Colonic mucosa (tissue), 4 donors: ENCODE measurements at places on chromosomes 3 and 15. TPM values are rescaled to one million over a fixed set of nuclear protein-coding genes. Genes with fewer than 3 reads are reported as not detected.

DNA sequence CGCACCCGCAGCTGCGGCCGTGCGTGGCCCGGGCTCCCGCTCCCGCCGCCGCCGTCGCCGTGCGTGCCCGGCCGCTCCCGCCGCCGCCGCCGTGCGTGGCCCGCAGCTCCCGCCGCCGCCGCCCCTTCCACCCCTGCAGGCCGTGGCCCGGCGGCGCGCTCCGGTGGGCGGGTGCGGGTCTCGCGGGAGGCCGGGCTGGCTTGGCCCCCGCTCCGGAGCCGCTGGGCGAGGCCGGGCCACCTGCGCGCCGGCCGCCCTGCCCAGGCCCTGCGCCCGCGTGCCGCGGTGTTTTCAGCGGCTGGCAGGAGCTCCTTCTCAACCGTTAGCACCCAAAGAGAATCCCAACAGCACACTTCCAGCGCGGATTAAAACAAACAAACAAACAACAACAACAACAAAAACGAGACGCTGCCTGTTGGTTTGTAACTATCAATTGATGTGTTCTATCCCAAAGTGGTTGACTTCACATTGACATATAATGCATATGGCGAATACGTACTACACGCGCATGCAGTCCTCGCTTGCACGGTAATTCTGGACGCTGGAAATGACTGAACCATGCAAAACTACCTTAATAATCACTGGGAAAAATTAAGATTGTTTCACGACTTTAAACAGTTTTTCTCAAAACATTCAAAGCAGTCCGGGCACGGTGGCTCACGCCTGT is 113.7 kb upstream of the GOLGA8J start:
- H3K27me3 ChIP-seq, result peaks cover 16% of the 10 kb centered on the region
- H3K4me3 ChIP-seq, result no peak overlapping the region
- H3K36me3 ChIP-seq, result no peaks in the 10 kb centered on the region
- no peaks in the 10 kb centered on the region for H3K4me1 ChIP-seq
- DNase-seq, result no peak

DNA sequence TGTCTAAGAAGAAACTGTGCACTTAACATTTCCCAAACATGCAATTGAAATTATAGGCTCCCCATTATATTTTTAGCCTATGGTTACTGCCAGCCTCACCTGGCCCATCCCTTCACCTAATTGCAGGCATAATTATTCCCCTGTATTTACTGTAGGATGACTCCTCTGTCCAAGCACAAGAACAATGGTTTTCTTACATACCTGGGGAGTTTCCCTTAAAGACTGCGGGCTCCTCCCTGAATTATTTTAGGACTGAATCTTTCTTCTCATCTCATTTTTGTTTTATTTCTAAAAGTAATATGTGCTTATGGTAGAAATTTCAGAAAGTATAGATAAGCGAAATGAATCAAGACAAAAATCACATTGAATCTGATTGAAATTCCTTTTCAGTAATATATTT is 11.4 kb downstream of the TM4SF1 start:
- no peak overlapping the region for H3K4me3 ChIP-seq
- peaks cover 3% of the 10 kb centered on the region for H3K4me1 ChIP-seq
- H3K36me3 ChIP-seq, result no peaks in the 10 kb centered on the region
- H3K27me3 ChIP-seq, result no peaks in the 10 kb centered on the region
- DNase-seq, result no peak
- H3K27ac ChIP-seq, result no peak overlapping the region

DNA sequence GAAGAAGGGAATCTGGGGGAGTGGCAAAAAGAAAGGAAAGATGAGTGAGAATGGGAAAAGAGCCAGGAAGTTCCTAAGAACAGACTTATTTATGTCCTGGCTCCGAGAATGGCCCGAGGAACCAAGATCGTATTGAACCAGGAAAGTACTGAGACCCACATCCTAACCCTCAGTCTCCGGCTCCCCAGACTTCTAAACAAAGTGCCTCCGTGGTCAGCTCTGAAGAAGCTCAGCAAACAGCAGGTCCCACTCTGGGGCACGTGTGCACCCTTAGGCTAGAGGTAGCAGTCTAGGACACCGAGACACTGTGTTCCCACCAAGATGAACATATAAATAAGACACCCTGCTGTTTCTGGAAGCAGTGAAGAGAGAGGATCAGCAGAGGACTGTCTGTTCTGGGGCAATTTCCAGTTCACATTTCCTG is 307.4 kb downstream of the NTRK3 start:
- no peaks in the 10 kb centered on the region for H3K27me3 ChIP-seq
- H3K27ac ChIP-seq, result no peak overlapping the region
- H3K4me1 ChIP-seq, result no peaks in the 10 kb centered on the region
- DNase-seq, result no peak
- no peaks in the 10 kb centered on the region for H3K36me3 ChIP-seq
- no peak overlapping the region for H3K4me3 ChIP-seq

DNA sequence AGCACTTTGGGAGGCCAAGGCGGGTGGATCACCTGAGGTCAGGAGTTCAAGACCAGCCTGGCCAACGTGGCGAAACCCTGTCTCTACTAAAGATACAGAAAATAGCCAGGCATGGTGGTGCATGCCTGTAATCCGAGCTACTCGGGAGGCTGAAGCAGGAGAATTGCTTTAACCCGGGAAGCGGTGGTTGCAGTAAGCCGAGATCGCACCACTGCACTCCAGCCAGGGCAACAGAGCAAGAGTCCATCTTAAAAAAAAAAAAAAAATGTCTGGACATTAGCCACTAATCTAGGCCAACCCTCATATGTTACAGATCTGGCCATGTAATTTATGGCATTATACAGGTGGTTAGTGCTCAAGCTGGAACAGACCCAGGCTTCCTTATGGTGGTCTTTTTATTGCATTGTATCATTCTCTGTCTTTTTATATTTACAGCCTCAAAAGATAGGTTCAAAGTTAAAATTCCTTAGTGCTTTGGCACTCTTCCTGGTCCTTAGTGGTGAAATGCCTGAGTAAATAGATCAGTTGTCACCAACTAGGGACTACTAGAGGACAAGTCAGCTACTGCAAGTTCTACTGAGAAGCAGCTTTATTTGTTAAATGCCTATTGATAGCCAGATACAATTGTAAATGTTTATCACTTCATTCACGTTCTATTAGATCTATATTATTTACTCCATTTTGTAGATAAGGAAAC is 16.0 kb downstream of the STARD9 start:
- H3K4me1 ChIP-seq, result peaks cover 6% of the 10 kb centered on the region
- no peaks in the 10 kb centered on the region for H3K27me3 ChIP-seq
- peak overlapping the region; percentile 17 for H3K27ac ChIP-seq
- no peaks in the 10 kb centered on the region for H3K36me3 ChIP-seq

- no peaks in the 10 kb centered on the region for H3K36me3 ChIP-seq
- no peak overlapping the region for H3K4me3 ChIP-seq
Measured at GRCh38 chr15:93420050-93420452, 331.0 kb upstream of the RGMA start.

DNA sequence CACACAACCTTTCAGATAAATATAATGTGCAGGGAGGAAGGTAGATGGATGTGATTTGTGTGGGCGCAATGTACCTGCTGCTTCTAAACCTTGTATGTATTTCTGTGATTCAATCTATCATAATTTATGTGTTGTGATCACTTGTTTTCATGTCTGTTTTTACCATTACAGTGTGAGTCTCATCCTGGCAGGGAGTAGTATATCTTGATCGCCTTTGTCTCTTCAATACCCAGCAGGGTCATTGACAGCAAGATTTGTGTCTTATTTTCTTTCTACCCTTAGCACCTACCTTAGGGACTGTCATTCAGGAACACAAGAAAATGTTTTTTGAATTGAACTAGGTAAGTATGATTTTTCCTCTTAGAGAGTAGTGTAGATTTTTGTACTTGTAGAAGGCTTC is 83.7 kb upstream of the SELENOK start:
- H3K4me1 ChIP-seq, result no peaks in the 10 kb centered on the region
- no peaks in the 10 kb centered on the region for H3K36me3 ChIP-seq
- H3K27me3 ChIP-seq, result no peaks in the 10 kb centered on the region

DNA sequence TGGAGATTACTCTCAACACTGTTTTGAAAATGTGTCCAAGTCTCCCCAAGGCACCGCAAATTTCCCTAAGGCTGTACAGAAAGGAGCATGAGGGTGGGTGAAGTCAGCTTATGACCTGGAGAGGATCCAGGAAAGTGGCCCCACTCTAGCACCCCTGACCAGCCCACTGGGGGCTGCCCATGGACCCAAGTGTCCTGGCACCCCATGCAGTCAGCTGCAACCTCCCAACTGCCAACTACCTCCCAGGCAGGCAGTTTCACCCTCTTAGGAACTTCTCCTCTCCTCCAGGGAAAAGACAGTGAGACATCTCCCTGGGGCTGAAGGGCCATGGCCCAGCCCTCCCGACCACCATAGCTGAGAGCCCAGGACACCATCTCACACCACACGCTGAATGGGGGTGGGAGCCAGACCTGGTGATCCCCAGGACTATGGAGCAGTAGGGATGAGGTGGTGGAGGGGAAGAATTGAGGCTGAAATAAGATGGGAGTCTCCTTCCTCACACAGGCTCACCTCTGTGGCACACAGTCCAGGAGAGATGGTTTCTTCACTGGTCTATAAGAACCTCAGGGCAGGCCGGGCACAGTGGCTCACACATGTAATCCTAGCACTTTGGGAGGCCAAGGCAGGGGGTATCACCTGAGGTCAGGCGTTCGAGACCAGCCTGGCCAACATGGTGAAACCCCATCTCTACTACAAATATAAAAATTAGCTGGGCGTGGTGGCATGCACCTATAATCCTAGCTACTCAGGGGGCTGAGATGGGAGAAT is 104.4 kb downstream of the DAPK2 start:
- H3K27me3 ChIP-seq, result no peaks in the 10 kb centered on the region
- H3K36me3 ChIP-seq, result no peaks in the 10 kb centered on the region
- H3K4me3 ChIP-seq, result no peak overlapping the region
- H3K4me1 ChIP-seq, result no peaks in the 10 kb centered on the region
- peak; percentile 13 for DNase-seq

GRCh38 chr15:68062214-68062613 is 8.1 kb downstream of the PIAS1 start:
- H3K4me1 ChIP-seq, result no peaks in the 10 kb centered on the region
- no peaks in the 10 kb centered on the region for H3K36me3 ChIP-seq
- no peaks in the 10 kb centered on the region for H3K27me3 ChIP-seq
- H3K27ac ChIP-seq, result no peak overlapping the region
- no peak for DNase-seq
- no peak overlapping the region for H3K4me3 ChIP-seq

DNA sequence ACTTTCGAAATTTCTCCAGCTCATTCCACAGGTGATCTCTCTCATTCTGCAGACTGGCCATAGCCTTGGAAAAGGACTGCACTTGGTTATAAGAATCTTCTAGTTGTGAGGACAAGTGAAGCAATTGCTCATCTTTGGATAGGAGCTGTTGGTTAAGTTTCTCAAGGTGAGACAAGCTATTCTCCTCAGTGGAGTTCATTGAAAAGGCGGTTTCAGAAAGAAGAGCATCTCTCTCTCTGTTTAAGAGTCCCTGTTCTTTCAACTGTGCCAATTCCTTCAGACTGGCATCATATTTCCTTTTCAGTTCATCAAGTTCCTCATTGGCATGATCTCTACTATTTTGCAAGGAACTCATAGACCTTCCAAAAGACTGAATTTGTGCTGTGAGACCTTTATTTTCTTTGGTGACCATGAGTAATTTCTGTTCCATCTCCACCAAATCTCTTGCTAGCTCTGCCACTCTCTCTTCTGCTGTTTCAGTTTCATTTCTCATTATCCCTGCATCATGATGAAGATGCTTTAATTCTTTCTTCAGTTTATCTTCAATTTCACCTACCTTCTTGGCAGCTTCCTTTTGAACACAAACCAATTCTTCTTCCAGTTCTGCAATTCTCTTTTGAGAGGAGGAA is 30.2 kb upstream of the HCLS1 start:
- no peaks in the 10 kb centered on the region for H3K36me3 ChIP-seq
- no peak overlapping the region for H3K4me3 ChIP-seq
- H3K27me3 ChIP-seq, result no peaks in the 10 kb centered on the region
- DNase-seq, result no peak
- H3K27ac ChIP-seq, result no peak overlapping the region
- H3K4me1 ChIP-seq, result no peaks in the 10 kb centered on the region

DNA sequence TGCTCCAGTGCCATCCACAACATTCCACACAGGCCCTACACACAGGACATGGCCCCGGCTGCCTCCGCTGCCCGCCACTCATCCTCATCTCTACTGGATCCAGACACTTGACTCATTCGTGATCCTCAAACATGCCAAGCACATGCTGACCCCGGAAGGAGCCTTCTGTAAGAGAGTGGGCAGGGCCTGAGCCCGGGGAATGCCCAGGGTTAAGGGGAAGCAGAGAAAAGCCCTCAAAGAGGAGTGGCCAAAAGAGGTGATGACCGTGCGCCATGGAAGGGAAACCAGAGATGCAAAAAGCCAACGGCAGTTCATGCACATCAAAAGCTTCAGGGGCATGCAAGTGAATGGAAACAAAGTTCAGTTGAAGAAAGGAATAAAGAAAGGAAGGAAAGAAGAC is 46.1 kb downstream of the RFTN1 start:
- no peaks in the 10 kb centered on the region for H3K36me3 ChIP-seq
- DNase-seq, result no peak
- H3K27ac ChIP-seq, result no peak overlapping the region
- no peak overlapping the region for H3K4me3 ChIP-seq

DNA sequence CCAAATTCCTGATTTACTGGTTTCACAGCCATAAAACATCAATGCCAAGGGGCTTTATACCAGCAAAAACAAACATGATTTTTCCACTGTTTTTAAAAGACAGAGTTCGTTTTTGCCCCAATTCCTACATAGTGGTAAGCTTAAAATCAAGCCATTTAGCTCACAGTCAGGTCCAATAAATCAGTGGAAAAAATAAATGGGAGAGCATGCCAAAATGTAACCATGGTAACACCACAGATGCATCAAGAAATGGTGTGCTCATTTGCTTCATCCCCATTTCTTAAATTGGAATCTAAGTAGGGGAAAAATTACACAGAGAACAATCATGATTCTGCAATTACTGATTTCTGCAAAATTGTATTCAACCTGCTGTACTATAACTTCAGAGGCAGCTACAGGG is 418.8 kb downstream of the MAGI1 start:
- no peak overlapping the region for H3K27ac ChIP-seq
- no peak overlapping the region for H3K4me3 ChIP-seq
- H3K36me3 ChIP-seq, result no peaks in the 10 kb centered on the region
- no peak for DNase-seq

- H3K4me1 ChIP-seq, result no peaks in the 10 kb centered on the region
- no peak for DNase-seq
- no peaks in the 10 kb centered on the region for H3K27me3 ChIP-seq
- H3K27ac ChIP-seq, result no peak overlapping the region
- no peaks in the 10 kb centered on the region for H3K36me3 ChIP-seq
- no peak overlapping the region for H3K4me3 ChIP-seq
Measured at GRCh38 chr3:58898513-58898912, 151.3 kb downstream of the CFAP20DC start.

- H3K4me3 ChIP-seq, result no peak overlapping the region
- H3K36me3 ChIP-seq, result no peaks in the 10 kb centered on the region
- peak; percentile 27 for DNase-seq
- no peaks in the 10 kb centered on the region for H3K4me1 ChIP-seq
Measured at GRCh38 chr3:156643729-156644389, 30.5 kb upstream of the TIPARP start.

Gene EPHA3
- 1.7 TPM for total RNA-seq

Gene STIMATE
- 7.4 TPM for total RNA-seq

Gene ROPN1
- total RNA-seq, result 0.66 TPM

Gene DLL4
- total RNA-seq, result 21.6 TPM

Gene GOLGA8R
- total RNA-seq, result 0.90 TPM

Gene ITGA11
- total RNA-seq, result 4.1 TPM
